ENCODE measurements at places on chromosomes 6 and 20.

DNA sequence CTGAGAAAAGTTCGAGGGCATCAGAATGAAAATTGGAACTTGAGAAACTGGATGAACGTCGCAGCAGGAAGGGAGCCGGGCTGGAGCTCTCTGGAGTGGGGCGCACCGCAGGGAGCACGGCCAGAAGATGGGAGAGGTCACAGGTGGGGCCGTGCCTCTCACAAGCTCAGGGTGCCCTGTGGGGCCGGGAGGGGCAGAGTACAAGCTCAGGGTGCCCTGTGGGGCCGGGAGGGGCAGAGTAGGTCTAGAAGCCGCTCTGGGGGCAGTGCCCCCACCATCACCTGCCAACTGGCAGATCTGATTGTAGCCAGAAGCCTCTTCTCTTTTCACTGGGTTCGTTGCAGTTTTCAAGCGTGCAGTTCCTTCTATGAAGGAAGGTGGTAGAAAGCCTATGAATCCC is 61.1 kb upstream of the SNX9 start:
- no peak for DNase-seq

GRCh38 chr6:44431118-44431725 is 43.7 kb downstream of the CDC5L start:
- peak; percentile 37 for DNase-seq

DNA sequence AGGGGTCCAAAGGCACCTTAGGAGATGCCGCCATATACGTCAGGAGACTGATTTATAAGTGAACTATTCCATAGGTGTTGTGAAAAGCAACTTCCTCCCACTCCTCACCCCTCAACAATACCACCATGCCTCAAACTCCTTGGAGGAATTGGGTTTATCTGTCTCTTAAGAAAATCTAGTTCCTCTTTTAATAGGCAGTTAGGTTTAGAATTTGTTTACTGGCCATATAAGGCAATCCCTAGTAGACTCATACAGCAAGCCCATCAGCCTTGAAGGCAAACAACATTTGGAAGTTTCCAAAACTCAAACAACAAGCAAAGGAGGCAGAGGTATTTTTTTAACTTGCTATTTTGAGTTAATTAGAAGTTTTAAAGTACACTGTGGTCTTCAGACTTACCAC is 66.1 kb downstream of the PRND start:
- no peak for DNase-seq

DNA sequence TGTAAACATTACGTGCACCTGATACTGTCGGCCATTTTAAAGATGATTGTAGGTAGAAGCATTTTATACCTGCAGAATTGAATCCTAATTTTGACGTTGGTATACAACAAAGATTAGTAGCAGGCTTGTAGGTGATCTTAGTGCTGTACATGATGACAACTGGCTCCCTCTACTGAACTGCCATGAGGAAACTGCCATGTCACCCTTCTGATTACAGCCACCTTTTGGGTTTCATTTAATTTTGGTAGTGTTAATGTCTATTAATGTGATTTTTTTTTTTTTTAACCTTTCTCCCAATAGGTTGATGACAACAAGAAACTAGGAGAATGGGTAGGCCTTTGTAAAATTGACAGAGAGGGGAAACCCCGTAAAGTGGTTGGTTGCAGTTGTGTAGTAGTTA is 2.3 kb downstream of the RPS12 start:
- no peak for DNase-seq

DNA sequence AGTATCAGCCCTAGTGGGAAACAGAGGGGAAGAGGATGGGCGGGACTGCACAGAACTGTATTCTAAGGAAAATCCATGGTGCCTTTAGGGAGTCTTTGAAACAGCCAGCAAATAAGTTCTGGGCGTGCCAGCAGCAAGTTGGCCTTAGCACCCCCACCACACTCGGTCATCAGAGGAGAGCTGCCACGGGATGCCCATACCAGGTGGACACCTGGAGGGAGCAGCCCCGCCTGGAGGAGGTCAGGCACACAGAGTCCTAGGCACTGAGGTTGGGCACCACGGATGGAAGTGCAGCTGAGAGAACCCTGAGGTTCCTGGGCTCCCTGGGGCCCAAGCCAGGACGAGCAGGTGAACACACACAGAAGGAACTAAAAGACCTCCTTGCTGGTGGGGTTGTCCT is 180.8 kb upstream of the PROKR2 start:
- no peak for DNase-seq

GRCh38 chr6:30311101-30311500 is 15.6 kb upstream of the TRIM39 start:
- DNase-seq: no peak

- DNase-seq: no peak
Observed at GRCh38 chr6:132390017-132390416, 11.3 kb downstream of the MOXD1 start.

- DNase-seq: no peak
Observed at GRCh38 chr20:57800791-57801430, 91.1 kb upstream of the PMEPA1 start.

GRCh38 chr20:14664101-14664500 is 326.7 kb upstream of the FLRT3 start:
- no peak for DNase-seq

GRCh38 chr6:26055719-26056582 is 31.3 kb upstream of the HFE start:
- no peak for DNase-seq

DNA sequence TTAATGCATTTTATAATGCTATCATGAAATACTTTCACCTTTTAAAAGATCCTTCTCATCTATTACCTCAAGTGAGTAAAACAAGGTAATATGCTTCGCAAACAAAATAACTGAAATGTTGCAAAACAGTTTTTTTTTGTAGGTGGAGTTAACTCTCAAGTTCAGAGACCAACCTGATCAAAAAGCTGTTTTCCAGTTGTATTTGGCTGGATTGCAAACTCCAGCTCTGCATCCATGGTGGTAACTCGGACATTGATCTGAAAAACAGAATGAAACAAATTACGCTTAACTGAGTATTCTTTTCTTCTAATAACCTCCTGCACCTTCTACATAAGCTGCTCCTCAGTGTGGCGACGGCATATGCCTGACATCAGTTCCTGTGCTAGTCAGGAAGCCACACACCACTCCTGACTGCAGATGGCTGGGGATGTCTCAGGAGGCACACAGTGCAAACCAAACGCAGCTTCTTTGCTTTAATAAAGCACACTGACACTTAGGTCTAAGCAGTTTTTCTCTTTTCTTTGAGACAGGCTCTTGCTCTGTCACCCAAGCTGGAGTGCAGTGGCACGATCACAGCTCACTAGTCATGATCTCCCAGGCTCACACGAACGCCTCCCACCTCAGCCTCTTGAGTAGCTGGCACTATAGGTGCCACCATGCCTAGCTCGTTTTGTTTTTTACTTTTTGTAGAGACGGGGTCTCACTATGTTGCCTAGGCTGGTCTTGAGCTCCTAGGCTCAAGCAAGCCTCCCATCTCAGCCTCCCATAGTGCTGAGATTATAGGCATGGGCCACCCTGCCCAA is 29.9 kb downstream of the EZR start:
- no peak for DNase-seq

DNA sequence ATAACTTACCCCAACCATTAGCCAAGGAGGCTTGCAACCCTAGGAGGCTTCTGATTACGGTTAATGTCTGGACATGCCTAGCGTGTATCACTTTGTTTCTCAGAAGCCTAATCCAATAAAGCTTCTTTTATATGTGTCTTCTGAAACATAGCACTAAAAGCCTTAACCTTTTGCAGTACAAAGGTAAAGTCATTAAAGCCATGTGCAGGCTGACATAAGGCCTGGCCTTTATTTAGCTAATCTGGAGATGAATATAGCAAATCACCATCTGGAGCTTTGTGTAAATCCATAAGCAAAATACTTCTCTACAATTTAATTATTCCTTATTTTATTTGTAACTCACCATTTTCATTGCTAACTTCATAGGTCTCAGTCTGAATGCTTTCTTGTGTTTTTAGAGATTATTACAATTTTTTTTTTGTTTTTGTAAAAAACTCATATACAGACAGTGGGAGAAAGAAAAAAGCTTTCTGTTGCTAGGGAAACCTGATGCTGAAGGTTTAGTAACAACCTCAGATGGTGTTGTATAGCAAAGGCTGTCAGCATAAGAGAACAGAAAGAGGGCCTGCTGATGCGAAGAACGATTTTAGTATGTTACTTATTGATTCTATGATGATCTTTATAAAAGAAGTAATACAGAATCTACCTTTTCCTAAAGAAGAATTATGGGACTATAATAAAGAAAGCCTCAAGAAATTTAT is at the start of gene EYS:
Gene EYS (minus strand): TSS at position 101 of the 701 bp plus-strand sequence. CDS start 211,816 bp downstream, outside the sequence.
- DNase-seq: no peak

- no peak for DNase-seq
Observed at GRCh38 chr6:39422238-39422637, 99.7 kb upstream of the KCNK16 start.

DNA sequence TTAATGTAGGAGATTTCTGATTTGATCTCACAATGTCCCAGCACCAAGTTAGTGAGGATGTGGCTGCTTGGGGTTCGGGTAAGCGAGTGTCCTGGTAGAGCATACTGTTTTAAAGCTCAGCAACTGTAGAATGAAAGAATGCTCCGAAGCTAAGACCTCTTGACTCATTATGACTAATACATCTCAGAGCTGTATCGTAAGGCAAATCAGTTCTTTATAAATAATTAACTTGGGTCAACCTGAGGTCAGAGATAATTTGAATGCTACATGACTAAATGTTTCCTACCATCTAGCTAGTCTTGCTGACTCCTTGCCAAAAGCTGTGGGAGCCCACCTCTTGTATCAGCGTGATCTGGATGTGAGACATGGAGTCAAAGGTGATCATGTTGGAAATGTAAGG is 128.8 kb upstream of the PDE7B start:
- no peak for DNase-seq

DNA sequence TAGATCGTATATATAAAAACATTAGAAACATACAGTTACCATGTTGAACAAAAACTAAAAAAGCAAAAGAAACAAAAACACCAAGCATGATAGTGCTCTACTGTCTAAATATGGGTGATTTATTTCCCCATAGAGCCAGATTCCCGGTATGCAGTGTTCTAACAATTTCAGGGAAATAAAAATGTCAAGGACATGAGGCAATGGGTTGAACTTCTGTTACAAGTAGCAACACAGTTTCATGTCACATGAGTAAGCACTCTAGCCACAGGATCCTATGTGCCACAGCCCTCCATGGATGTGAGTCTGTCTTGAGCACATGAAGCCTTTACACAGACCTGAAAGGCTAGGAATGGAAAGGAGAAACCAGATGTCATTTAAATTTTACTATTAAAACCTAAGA is 96.0 kb downstream of the MAP3K5 start:
- DNase-seq: no peak

GRCh38 chr6:168034537-168034936 is 37.1 kb downstream of the KIF25 start:
- DNase-seq: no peak

DNA sequence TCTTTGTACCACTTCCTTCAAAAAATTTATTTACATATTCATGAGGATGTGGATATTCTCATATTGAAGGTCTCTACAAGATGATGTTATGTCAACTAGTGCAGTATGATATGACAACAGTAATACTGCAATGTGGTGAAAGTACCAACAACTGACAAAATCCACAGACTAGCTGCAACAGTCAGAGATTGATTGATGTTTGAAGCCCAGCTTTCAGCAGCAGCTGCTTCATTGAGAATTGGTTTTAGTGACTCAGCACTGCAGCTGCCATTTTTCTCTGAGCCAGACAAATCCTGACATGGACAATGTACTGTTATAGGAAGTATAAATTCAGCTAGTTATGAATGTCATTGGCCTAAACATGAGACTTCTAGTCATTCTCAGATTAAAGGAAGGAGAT is 53.8 kb downstream of the PKIB start:
- no peak for DNase-seq

DNA sequence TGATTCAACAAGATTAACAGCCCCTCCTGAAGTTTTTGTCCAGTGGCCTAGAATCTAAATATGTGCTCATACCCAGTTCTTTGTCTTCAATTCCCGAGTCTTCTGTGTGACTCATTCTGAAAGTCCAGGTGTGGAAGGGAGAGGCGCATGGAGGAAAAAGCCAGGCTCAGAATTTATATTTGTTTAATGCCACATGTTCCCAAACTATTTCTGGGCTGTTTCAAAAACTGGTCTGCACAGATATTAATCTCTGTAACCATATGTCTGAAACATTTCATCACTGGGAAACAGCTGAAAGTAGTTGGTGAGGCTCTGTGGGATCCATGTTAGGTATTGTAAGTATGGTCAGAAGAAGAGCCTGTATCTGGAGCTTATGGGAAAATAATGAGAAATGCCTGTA is 266.0 kb downstream of the PAX1 start:
- no peak for DNase-seq
